Bronchial smooth muscle cell (primary cell): ENCODE measurements at places on chromosomes 4 and X. TPM values are rescaled to one million over a fixed set of nuclear protein-coding genes. Genes with fewer than 3 reads are reported as not detected.

TRMT10A gene
- 3.8 and 5.7 TPM in 2 replicates for total RNA-seq

SSX4 gene
- total RNA-seq = not detected in 2 replicates

ITIH6 gene
- not detected in 2 replicates for total RNA-seq

CD38 gene
- under 0.01 TPM in 1 of 2 replicates, not detected in the other for total RNA-seq

IL1RAPL1 gene
- total RNA-seq = 0.86 and 3.6 TPM in 2 replicates

CTAG1B gene
- total RNA-seq = not detected in 2 replicates

NDST3 gene
- 0.16 TPM in 1 of 2 replicates, not detected in the other for total RNA-seq

MAGEA2 gene
- total RNA-seq = 0.16 TPM in 1 of 2 replicates, not detected in the other

GRIA3 gene
- total RNA-seq = 2.1 and 6.6 TPM in 2 replicates

F8A2 gene
- total RNA-seq = not detected in 2 replicates

MSX1 gene
- 7.3 and 7.4 TPM in 2 replicates for total RNA-seq

MND1 gene
- 1.4 and 4.7 TPM in 2 replicates for total RNA-seq

TCEAL7 gene
- total RNA-seq = 32.1 and 74.1 TPM in 2 replicates
